ENCODE measurements at places on chromosomes 11 and 22.

DNA sequence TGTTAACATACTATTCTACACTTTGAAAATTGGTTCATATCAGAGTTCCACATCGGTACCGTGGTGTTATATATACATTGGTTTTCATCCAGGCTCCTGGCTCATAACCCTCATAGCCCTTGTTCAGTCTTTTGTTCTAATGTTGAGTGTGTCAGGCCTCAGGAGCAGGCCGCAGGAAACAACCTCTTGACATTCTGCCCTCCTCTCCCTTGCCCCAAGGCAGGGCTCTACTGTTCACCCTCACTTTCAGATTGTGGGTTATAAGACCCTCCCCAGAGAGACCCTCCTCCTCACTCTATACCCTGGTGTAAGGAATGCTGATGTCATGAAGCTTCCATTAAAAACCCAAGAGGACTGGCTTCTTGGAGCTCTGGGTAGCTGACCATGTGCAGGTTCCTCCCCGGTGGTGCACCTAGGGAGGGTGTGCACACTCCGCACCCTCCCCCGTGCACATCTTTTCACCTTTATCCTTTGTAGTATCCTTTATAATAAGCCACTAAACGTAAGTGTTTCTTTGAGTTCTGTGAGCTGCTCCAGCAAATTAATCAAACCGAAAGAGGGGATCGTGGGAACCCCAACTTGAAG, 12.1 kb downstream of the SSH3 start:
- no peak for DNase-seq
- H3K4me1 ChIP-seq = peaks cover 38% of the 10 kb centered on the region
- H3K27me3 ChIP-seq = peaks cover 3% of the 10 kb centered on the region
- H3K27ac ChIP-seq = no peak overlapping the region
- no peaks in the 10 kb centered on the region for H3K36me3 ChIP-seq

- no peak overlapping the region for H3K27ac ChIP-seq
- no peaks in the 10 kb centered on the region for H3K4me1 ChIP-seq
- H3K4me3 ChIP-seq = no peak overlapping the region
- DNase-seq = no peak
- H3K27me3 ChIP-seq = no peaks in the 10 kb centered on the region
Measured at GRCh38 chr22:32909581-32910428, 108.3 kb downstream of the TIMP3 start.

GRCh38 chr22:42856179-42856864, 751 bp downstream of the ARFGAP3 start:
- no peaks in the 10 kb centered on the region for H3K27me3 ChIP-seq
- peaks cover 7% of the 10 kb centered on the region for H3K36me3 ChIP-seq
- H3K4me1 ChIP-seq = peaks cover 5% of the 10 kb centered on the region
- H3K4me3 ChIP-seq = peak overlapping the region; percentile 91

GRCh38 chr22:46563381-46564083, 26.1 kb upstream of the CELSR1 start:
- H3K36me3 ChIP-seq = no peaks in the 10 kb centered on the region
- peaks cover 7% of the 10 kb centered on the region for H3K4me1 ChIP-seq
- no peak overlapping the region for H3K4me3 ChIP-seq
- peak; percentile 63 for DNase-seq
- no peaks in the 10 kb centered on the region for H3K27me3 ChIP-seq

- H3K36me3 ChIP-seq = no peaks in the 10 kb centered on the region
- H3K4me3 ChIP-seq = no peak overlapping the region
- DNase-seq = no peak
- H3K27me3 ChIP-seq = peaks cover 7% of the 10 kb centered on the region
- H3K4me1 ChIP-seq = peaks cover 7% of the 10 kb centered on the region
- no peak overlapping the region for H3K27ac ChIP-seq
Measured at GRCh38 chr11:120714438-120714837, 202.9 kb downstream of the GRIK4 start.

- H3K36me3 ChIP-seq = no peaks in the 10 kb centered on the region
- no peak overlapping the region for H3K27ac ChIP-seq
- H3K4me3 ChIP-seq = no peak overlapping the region
- peaks cover 2% of the 10 kb centered on the region for H3K4me1 ChIP-seq
- no peak for DNase-seq
- H3K27me3 ChIP-seq = no peaks in the 10 kb centered on the region
Measured at GRCh38 chr11:86167499-86168164, 76.9 kb upstream of the EED start.

- no peak for DNase-seq
- H3K4me1 ChIP-seq = no peaks in the 10 kb centered on the region
- H3K4me3 ChIP-seq = no peak overlapping the region
- no peaks in the 10 kb centered on the region for H3K36me3 ChIP-seq
Measured at GRCh38 chr11:40328890-40329614, 1130.4 kb downstream of the LRRC4C start.

DNA sequence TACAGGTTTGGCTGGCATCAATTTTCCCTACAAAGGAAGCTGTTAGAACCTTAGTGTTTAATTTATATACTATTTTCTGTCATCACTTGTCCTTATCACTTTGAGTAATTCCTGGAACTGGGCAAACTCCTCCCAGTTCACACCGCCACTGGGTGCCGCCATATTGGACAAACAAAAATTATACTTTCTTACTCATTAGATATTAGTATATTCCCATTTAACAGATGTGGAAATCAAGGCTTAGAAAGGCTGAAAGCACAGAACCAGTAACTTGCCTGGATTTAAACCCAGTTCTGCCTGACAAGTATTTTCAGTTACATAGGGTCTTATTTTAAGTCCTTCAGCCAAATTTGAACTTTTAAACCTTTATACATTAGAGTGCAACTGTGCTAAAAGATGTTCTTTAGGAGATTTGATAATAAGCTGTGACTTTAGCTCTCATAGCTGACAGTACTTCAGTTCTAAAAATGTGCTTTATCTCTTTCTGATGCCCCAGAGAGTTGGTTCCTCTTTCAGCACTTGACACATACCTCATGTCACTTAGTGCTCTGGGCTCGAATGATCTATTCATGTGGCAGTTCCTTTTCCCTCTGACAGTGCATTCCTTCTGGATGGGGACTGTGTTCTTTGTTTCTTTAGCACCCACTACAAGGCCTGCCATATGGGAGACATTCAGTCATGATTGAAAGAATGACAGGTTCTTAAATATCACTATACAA, 25.4 kb downstream of the COA4 start:
- no peak overlapping the region for H3K27ac ChIP-seq
- no peak for DNase-seq
- no peak overlapping the region for H3K4me3 ChIP-seq
- no peaks in the 10 kb centered on the region for H3K27me3 ChIP-seq
- H3K36me3 ChIP-seq = peaks cover 15% of the 10 kb centered on the region

DNA sequence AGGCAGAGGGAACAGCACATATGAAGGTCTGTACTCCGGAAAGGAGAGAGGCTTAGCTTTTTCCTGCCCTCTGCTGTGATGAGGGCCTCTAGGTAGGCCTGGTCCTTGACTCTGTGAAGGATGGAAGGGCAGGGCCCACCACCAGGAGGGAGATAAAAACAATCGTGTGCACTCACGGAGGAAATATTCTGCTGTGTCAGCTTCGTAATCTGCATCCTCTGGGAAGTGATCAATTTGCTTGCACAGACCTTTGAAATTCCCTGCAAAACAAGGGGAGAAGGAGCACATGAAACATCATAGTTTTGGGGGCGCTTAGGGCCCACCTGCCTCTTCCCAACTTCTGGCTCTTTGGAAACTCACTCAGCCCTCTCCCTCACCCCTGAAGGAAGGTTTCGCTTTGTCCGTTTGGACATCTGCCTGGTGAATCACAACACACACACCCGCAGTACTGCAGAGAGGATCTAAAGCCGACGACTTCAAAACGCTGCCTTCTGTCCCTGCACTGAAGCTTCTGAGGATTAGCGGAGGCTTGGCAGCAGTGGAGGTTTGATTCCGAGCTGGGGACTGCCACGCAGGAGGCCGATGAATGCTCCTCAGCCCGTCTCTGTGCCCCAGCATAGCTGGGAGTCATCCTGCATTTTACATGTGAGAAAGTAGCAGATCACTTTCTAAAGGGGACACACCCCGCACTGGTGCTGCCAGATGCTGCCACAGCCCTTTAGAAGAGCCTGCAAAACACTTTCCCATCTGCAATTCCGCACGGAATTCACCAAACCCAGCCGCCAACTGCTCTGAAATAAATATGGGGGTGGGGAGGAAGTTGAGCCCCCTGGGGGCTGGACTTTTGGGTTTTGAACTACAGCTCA, 58.6 kb upstream of the EIF3D start:
- no peak for DNase-seq
- no peaks in the 10 kb centered on the region for H3K4me1 ChIP-seq
- no peaks in the 10 kb centered on the region for H3K36me3 ChIP-seq

- H3K4me1 ChIP-seq = no peaks in the 10 kb centered on the region
- H3K4me3 ChIP-seq = no peak overlapping the region
- H3K36me3 ChIP-seq = no peaks in the 10 kb centered on the region
Measured at GRCh38 chr11:89159974-89160373, 17.7 kb upstream of the TYR start.

DNA sequence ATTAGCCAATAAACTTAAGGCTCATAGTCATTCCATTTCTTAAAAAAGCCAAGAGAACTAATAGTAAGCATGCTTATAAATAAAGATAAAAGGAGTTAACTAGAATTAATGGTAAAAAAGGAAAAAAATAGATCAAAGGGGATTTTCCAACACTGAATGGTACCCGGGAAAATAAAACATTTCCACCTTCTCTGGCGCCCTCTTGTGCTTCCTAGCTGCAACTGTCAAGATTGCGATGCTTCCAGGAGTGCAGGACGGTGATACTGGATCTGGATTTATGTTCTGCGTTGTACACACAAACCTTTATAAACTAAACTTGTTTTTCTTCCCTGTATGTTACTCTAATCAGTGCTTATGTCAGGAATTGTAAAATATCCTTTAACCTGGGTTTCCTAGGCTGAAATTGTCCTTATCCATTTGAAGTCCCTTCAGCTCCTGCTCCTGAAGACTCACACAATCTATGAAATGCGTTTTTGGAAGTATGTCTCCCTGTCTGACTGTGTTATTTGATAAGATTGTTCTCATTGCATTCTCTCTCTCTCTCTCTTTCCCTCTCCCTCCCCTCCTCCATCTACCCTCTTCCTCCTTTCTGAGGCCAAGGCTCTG, 9.6 kb upstream of the HTATIP2 start:
- no peak overlapping the region for H3K4me3 ChIP-seq
- no peak for DNase-seq
- H3K27ac ChIP-seq = no peak overlapping the region
- H3K27me3 ChIP-seq = peaks cover 10% of the 10 kb centered on the region

DNA sequence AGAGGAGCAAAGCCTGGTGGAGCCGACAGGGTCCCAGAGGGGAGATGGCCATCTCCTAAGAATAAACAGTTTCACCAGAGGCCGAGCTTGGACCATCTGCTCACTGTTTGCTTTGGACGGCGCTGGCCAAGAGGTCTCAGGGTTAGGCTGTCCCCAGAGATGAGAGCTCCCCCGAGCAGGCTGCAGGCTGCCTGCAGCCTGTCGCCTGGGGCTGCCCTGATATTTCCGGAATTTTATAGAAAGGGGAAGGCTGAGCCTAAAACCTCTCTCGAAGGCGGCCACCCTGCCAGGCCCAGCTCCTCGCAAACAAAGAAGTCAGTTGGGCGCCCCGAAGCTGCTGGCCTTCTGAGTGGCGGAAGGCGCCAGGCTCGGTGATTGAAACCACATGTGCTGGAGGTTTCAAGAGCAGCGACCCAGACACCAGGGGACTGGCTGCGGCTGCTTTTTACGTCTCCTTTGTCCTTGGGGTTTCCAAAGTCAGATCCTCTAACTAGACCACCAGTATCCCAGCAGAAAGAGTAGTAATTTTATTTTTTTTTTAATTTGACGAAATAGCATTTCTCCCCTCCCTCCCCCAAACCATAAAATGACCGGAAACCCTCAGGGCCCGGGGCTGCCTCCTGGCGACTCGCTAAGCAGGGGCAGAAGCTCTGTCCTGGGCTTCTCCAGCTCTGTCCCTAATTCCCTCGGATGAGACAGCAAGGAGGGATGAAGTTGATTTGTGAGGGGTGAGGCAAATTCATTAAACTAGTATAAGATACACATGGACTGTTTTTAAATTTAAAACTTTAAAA, 57.4 kb downstream of the CLMP start:
- no peak for DNase-seq
- no peak overlapping the region for H3K4me3 ChIP-seq
- H3K27ac ChIP-seq = no peak overlapping the region
- no peaks in the 10 kb centered on the region for H3K27me3 ChIP-seq
- H3K36me3 ChIP-seq = no peaks in the 10 kb centered on the region

- no peak overlapping the region for H3K27ac ChIP-seq
- no peak overlapping the region for H3K4me3 ChIP-seq
- H3K4me1 ChIP-seq = no peaks in the 10 kb centered on the region
- DNase-seq = no peak
- H3K27me3 ChIP-seq = no peaks in the 10 kb centered on the region
Measured at GRCh38 chr22:44403602-44404329, 91.0 kb upstream of the SHISAL1 start.
